Neural cell (in vitro differentiated cells): ENCODE measurements at places on chromosomes 3 and 15. TPM values are rescaled to one million over a fixed set of nuclear protein-coding genes. Genes with fewer than 3 reads are reported as not detected.

Gene EOGT
- 3.2 and 5.2 TPM in 2 replicates for polyA plus RNA-seq

Gene STRA6
- 4.4 and 11.9 TPM in 2 replicates for polyA plus RNA-seq

Gene CYP11A1
- not detected in 2 replicates for polyA plus RNA-seq

Gene CHRFAM7A
- polyA plus RNA-seq = 0.42 and 2.4 TPM in 2 replicates

Gene FBXW12
- polyA plus RNA-seq = not detected in 2 replicates

Gene ZSCAN2
- 29.9 and 55.6 TPM in 2 replicates for polyA plus RNA-seq

Gene CLEC3B
- 2.6 and 4.9 TPM in 2 replicates for polyA plus RNA-seq

Gene CCDC9B
- polyA plus RNA-seq = not detected in 2 replicates

Gene CCDC33
- 1.4 TPM in 2 replicates for polyA plus RNA-seq

Gene TRPC1
- polyA plus RNA-seq = 37.2 and 74.5 TPM in 2 replicates

Gene WDR93
- 0.41 TPM in 1 of 2 replicates, not detected in the other for polyA plus RNA-seq

Gene PLCH1
- polyA plus RNA-seq = 12.1 and 13.5 TPM in 2 replicates

Gene GRAMD2A
- polyA plus RNA-seq = 1.9 and 3.2 TPM in 2 replicates
